ENCODE measurements at places on chromosomes 5 and 9.

DNA sequence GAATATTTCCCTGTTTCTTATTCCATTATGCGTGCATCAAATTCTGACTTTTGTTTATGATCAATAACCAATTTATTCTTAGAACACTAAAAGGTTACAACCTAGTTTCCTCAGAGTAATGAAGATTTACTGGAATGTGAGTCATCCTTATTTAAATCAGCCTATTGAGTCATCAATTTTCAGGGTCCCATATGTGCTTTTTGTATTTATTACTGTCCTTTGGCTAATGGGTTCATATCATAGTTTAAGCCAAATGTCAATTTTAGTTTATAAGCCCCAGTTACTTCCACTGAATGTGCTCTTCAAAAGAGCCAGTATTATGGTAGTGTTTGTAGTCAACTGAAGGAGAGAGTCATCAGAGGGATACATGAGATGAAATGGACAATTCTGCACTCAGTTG, 359.2 kb downstream of the PRR16 start:
- H3K27me3 ChIP-seq = no peaks in the 10 kb centered on the region
- no peaks in the 10 kb centered on the region for H3K36me3 ChIP-seq
- H3K27ac ChIP-seq = no peak overlapping the region
- DNase-seq = no peak
- no peaks in the 10 kb centered on the region for H3K4me1 ChIP-seq

- H3K36me3 ChIP-seq = no peaks in the 10 kb centered on the region
- no peaks in the 10 kb centered on the region for H3K4me1 ChIP-seq
- H3K27me3 ChIP-seq = no peaks in the 10 kb centered on the region
- H3K4me3 ChIP-seq = no peak overlapping the region
- DNase-seq = no peak
- H3K27ac ChIP-seq = no peak overlapping the region
Observed at GRCh38 chr9:86601697-86602096, 247.5 kb upstream of the TUT7 start.

- no peaks in the 10 kb centered on the region for H3K36me3 ChIP-seq
- no peak overlapping the region for H3K27ac ChIP-seq
- no peak for DNase-seq
Observed at GRCh38 chr5:62299600-62299999, 6.4 kb upstream of the KIF2A start.

GRCh38 chr5:125481506-125482465, 735.3 kb upstream of the ZNF608 start:
- H3K4me3 ChIP-seq = no peak overlapping the region
- no peak overlapping the region for H3K27ac ChIP-seq
- H3K27me3 ChIP-seq = peaks cover 2% of the 10 kb centered on the region
- H3K36me3 ChIP-seq = no peaks in the 10 kb centered on the region

GRCh38 chr5:172706796-172707195, 64.2 kb downstream of the DUSP1 start:
- H3K27me3 ChIP-seq = peaks cover 40% of the 10 kb centered on the region
- H3K36me3 ChIP-seq = peaks cover 3% of the 10 kb centered on the region
- H3K4me1 ChIP-seq = peaks cover 8% of the 10 kb centered on the region
- DNase-seq = no peak
- H3K27ac ChIP-seq = no peak overlapping the region

DNA sequence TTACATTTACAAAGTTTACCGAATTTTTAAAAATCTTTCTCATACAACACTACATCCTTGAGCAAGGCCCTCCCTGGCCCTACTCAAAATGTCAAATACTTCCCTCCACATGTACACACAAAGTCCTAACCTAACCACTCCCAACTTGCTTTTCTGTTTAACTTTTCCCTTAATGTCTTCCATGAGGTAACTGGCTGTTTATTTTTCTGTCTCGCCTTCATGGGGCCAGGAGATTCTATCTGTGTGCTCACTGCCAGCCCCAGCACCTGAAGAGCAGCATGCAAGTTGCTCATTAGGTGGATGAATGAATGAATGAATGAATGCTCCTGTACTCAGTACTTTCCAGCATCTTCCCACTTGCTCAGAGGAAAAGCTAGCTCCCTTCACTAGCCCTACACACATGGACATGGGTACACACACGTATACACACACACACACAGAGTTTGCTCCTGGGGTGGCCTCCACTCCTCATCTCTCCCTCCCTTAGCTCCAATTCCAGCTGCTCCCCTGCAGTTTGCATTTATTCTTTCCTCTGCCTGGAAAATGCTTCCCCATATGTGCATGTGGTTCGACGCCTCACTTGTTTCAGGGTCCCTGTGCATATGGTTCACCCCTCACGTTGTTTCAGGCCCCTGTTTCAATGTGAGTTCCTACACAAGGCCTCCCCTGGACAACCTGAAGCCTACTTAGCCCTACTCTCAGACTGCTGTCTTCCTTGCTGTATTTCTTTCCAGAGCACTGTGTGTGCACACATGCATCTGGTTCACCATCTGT, 165.2 kb downstream of the ROR2 start:
- no peak overlapping the region for H3K4me3 ChIP-seq
- H3K27me3 ChIP-seq = peaks cover 24% of the 10 kb centered on the region
- DNase-seq = no peak
- H3K36me3 ChIP-seq = peaks cover 2% of the 10 kb centered on the region
- H3K4me1 ChIP-seq = no peaks in the 10 kb centered on the region
- no peak overlapping the region for H3K27ac ChIP-seq

DNA sequence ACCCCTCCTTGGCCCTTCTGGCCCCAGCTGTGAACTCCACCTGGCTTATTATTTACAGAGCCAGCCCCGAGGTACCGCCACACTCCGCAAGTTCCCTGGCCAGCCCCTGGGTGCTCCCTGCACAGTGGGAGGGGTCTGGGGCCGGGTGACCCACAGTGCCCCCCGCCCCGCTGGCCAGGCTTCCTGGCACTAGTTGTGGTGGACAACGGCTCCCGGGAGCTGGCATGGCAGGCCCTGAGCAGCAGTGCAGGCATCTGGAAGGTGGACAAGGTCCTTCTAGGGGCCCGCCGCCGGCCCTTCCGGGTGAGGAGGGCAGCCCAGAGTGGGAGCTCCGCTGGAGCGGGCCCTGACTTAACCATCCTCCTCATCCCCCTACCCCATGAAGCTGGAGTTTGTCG, 3.9 kb downstream of the MAMDC4 start:
- peaks cover 2% of the 10 kb centered on the region for H3K4me1 ChIP-seq

DNA sequence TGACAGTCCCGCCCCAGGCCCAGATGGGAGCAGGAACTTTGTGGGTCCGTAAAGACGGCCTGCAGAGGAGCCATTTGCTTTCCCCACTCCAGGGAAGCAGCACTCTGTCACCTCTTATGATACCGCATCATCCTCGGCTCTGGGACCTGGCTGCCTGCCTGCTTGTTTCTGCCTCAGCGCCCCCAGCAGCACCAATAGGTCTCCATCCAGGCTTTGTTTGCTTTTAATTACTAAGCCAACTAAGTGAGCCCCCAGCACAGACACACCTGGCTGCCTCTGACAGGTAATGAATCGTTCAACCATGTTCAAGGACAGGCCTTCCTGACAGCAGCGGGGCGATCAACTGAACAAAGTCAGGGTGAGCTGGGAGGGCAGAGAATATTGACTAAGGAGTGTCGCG, 141.4 kb downstream of the C5orf15 start:
- no peak overlapping the region for H3K4me3 ChIP-seq
- H3K4me1 ChIP-seq = peaks cover 36% of the 10 kb centered on the region
- H3K27ac ChIP-seq = no peak overlapping the region

GRCh38 chr9:84796404-84796803, 126.9 kb downstream of the NTRK2 start:
- no peak for DNase-seq
- H3K4me3 ChIP-seq = no peak overlapping the region
- no peaks in the 10 kb centered on the region for H3K36me3 ChIP-seq
- H3K27ac ChIP-seq = no peak overlapping the region
- no peaks in the 10 kb centered on the region for H3K4me1 ChIP-seq

GRCh38 chr5:157069949-157070348, 11.0 kb upstream of the HAVCR1 start:
- peaks cover 6% of the 10 kb centered on the region for H3K4me1 ChIP-seq
- DNase-seq = no peak
- H3K4me3 ChIP-seq = no peak overlapping the region
- H3K27me3 ChIP-seq = peaks cover 2% of the 10 kb centered on the region

DNA sequence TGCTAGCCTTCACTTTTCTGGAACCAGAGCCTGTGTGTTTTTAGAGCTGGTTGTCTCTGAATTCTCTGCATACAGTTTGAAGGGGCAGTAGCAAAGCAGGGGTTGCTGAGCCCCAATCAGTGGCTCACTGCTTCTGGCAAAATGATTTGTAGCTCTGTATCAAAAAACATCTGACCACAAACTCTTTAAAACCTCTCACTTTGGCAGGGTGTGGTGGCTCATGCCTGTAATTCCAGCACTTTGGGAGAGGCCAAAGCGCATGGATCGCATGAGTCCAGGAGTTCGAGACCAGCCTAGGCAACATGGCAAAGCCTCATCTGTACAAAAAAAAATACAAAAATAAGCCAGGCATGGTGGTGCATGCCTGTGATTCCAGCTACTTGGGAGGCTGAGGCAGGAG, 28.3 kb upstream of the APC start:
- H3K4me3 ChIP-seq = no peak overlapping the region
- no peak for DNase-seq
- H3K36me3 ChIP-seq = peaks cover 4% of the 10 kb centered on the region
- H3K27ac ChIP-seq = no peak overlapping the region
- H3K27me3 ChIP-seq = no peaks in the 10 kb centered on the region
- peaks cover 44% of the 10 kb centered on the region for H3K4me1 ChIP-seq

DNA sequence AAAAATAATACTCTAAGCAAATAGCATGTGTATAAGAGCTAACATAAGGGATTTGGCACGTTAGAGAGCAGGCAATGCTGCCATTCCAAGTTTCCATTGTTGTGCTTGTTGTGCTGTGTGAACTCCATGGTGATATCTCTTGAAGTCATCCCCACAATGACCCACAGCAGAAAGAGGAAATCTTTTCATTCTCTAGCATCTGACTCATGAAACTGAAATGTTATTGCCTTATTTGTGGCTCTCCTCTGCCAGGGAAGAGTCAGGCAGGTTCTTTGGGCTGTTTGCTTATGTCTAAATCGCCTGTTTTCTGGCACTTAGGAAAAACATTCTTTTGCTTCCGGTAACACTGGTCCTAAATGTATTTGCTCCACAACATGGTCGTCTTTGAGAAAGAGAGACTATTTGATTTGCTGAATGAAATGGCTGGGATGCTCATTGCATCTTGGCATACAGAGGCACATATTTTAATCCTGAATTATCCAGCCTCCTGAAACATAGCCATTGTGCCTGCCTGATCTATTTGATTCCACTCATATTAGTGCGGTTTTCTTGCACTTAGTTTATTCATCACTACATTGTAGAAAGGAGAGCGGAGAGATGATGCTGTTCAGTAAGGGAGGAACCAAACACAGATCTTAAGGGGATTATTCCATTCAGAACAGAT, 188.8 kb downstream of the CSNK1G3 start:
- no peaks in the 10 kb centered on the region for H3K4me1 ChIP-seq
- H3K27ac ChIP-seq = no peak overlapping the region
- no peak overlapping the region for H3K4me3 ChIP-seq
- H3K36me3 ChIP-seq = peaks cover 2% of the 10 kb centered on the region
- H3K27me3 ChIP-seq = peaks cover 3% of the 10 kb centered on the region

GRCh38 chr5:45765561-45765960, 69.4 kb upstream of the HCN1 start:
- DNase-seq = no peak
- no peak overlapping the region for H3K4me3 ChIP-seq
- no peaks in the 10 kb centered on the region for H3K4me1 ChIP-seq
- no peak overlapping the region for H3K27ac ChIP-seq

GRCh38 chr5:141495453-141495811, 6.6 kb downstream of the PCDHGC5 start:
- peaks cover 16% of the 10 kb centered on the region for H3K27me3 ChIP-seq
- H3K27ac ChIP-seq = no peak overlapping the region
- no peak for DNase-seq
- H3K4me1 ChIP-seq = peaks cover 12% of the 10 kb centered on the region
- peak overlapping the region; percentile 1 for H3K4me3 ChIP-seq

GRCh38 chr5:178997191-178997590, 2.1 kb upstream of the GRM6 start:
- no peak overlapping the region for H3K4me3 ChIP-seq
- H3K36me3 ChIP-seq = peaks cover 1% of the 10 kb centered on the region
- no peak overlapping the region for H3K27ac ChIP-seq

GRCh38 chr5:30804739-30805505, 388.6 kb upstream of the CDH6 start:
- H3K27ac ChIP-seq = no peak overlapping the region
- H3K36me3 ChIP-seq = no peaks in the 10 kb centered on the region
- DNase-seq = no peak
- no peaks in the 10 kb centered on the region for H3K27me3 ChIP-seq
- H3K4me1 ChIP-seq = no peaks in the 10 kb centered on the region

DNA sequence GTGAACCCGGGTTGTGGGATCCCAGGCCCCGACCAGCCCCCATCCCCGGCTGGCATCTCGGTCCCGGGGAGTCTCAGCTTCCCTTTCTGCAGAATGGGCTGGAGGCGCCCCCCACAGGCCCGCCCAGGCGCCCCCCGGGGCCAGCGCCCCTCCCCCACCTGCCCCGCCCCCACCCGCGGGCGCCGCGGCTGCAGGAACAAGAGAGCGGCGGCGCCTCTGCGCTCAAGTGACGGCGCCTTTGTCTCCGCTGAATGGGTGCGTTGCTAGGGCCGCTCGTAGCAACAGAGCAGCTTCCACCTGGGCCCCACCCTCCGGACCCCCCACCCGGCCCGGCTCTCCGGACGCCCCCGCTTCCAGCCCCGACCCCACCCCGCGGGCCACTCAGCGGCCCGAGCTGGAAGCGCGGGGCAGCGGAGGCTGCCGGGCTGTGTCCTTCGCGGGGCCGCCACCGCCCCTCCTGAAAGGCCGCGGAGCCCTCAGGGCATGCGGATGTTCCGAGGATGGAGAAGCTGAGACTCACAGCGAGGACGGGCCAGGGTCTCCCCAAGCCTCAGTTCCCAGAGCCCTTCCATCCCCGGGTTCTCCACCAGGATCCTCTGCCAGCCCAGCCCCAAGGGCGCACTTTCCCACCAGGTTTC, 27.5 kb downstream of the ADGRD2 start:
- DNase-seq = no peak
- no peak overlapping the region for H3K27ac ChIP-seq
- peaks cover 5% of the 10 kb centered on the region for H3K4me1 ChIP-seq
- peaks cover 23% of the 10 kb centered on the region for H3K27me3 ChIP-seq
- H3K4me3 ChIP-seq = no peak overlapping the region

DNA sequence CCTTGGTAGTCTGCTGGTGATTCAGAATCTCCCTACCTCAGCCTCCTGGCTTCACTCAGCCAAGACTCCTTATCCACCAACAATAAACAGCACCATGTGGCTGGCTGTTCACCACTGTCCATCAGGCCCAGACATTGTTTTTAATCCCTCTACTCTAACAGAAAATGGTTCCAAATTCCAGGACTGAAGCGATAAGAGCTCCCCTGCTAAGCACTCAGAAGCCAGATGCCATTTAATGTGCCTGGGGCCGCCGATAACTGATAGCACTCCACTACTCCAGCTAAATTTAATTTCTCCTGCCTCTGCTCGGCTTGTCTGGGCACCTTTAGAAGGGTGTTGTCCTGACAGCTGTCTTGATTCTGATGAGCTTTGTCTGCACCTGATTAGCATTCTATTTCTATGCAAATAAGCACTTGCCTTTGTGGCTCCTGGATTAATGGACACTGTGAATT, 47.1 kb downstream of the ZNF622 start:
- no peak overlapping the region for H3K27ac ChIP-seq
- no peak for DNase-seq

Data from memory B cell (primary cell).